HS-5 (cell line): ENCODE measurements at places on chromosomes 16 and 17.
A peak's percentile ranks its signal among the peaks of the same experiment; 100 is the strongest.

DNA sequence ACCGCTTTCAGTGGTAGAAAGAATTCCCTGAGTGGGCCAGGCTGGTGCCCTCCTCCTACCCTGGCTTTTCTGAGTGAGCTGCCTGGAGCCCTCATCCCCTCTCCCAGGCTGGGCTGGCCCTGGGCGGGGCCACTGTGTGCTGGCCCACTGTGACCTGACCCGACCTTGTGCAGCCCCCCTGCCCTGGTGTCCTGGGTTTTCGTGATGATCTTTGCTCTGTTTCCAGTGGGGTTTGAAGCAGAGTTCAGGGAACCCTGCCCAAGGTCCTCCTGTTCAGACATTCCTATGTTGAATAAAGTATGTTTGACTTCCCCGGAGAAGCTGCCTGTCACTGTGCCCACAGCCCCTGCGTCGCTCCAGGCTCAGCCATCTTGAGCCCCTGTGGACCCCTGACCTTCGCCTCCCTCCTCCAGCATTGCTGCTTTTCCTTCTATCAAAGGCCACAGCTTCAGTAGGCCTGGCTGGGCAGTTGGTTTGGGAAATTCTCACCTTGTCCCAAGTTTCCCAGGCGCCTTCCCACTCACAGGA is 13.7 kb upstream of the NAGLU start:
- no peak for DNase-seq

- no peak for DNase-seq
These were observed 90.7 kb downstream of the OR1D5 start for GRCh38 chr17:2972749-2973148.

GRCh38 chr17:80761110-80761871 is 216.7 kb downstream of the RPTOR start:
- DNase-seq = peak; percentile 85

DNA sequence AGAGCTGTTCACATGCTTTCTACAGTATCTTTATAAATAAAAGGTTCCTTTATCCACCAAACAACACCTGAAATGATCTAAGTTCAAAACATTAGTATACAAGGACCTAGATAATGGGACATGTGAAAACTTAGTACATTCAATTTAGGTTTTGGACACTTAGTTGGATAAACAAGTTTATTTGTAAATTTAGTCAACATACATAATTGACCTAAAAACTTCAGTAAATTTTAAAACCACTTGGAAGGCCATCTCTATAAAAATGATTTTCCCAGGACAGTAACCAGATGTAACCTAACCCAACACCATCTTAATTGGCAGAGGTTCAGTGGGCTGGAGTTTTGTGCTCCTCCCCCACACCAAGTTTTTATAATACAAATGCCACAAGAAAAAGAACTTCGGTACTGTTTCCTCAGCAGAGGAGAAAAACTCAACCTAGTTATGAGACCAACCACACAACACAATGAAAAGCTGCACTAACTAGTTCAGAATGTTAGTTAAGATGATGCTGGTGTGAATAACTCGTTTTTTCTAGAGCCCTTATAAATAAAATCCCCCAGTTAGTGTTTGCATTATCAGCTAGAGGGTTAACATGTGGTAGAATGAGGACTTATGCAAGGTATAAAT is 7.2 kb upstream of the UNK start:
- DNase-seq = no peak

- DNase-seq = no peak
These were observed 139.4 kb upstream of the TBX2 start for GRCh38 chr17:61260071-61260797.

GRCh38 chr17:33113276-33113990 is 121.8 kb downstream of the SPACA3 start:
- DNase-seq = no peak

- no peak for DNase-seq
These were observed 13.1 kb upstream of the PRR35 start for GRCh38 chr16:546909-547770.

GRCh38 chr17:2095536-2095910 is 40.6 kb downstream of the HIC1 start:
- DNase-seq = no peak

DNA sequence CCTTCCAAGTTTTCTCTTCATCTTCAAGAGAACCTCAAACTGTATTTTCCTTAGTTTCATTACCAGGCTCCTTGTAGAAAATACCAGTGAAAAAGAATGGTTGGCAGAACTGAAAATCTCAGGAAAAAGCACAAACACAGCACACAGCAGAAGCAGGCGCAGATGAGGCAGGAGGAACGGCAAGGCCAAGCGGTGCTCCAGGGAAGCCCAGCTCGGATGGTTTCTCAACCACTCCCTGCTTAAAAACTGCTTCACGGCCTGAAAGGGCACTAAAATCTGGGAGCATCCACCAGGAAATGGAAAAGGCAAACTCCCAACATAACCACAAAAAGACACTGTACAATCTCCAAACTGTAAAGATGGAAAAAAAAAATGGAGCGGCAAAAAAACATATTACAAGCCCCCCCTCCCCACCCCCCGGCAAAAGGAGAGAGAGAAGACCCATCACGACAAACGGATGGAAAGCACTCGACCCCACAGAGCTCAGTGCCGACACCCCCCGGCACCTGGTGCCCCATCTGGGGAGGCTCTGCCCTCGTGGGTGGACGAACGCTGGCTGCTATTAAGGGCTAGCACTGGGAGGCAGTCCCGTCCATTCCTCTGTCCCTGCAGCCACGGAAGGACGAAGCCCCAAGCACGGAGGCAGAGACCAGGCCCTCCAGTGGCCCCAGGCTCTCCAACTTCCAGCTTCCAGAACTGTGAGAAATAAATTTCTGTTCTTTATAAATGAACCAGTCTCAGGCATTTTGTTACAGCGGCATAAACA is 127.5 kb downstream of the ZNF778 start:
- no peak for DNase-seq

GRCh38 chr16:78638371-78638770 is 538.9 kb downstream of the WWOX start:
- DNase-seq = no peak

GRCh38 chr17:80382956-80383355 is 32.0 kb upstream of the ENDOV start:
- DNase-seq = no peak

- no peak for DNase-seq
These were observed 11.8 kb downstream of the CYB5B start for GRCh38 chr16:69435977-69436820.

- DNase-seq = no peak
These were observed 23.4 kb downstream of the MYH8 start for GRCh38 chr17:10398352-10398751.

- DNase-seq = no peak
These were observed 64.2 kb downstream of the CREBBP start for GRCh38 chr16:3816326-3816725.

DNA sequence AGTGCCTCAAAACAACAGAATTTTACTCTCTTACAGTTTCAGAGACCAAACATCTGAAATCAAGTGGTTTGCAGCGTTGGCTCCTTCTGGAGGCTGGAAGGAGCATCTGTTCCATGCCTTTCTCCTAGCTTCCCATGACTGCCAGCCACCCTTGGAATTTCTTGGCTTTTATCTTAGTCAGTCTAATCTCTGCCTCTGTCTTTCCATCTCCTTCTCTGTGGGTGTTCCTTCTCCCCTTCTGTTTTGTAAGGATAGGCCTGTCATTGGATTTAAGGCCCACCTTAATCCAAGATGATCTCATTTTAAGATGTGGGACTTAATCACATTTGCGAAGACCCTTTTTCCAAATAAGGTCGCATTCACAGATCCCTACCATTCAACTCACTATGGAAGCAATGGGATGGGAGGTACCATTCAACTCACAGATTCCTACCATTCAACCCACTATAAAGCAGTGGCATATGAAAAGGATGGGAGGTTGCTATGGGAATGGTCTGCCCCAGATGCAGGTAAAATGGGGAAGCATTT is 321.8 kb downstream of the WWOX start:
- no peak for DNase-seq

DNA sequence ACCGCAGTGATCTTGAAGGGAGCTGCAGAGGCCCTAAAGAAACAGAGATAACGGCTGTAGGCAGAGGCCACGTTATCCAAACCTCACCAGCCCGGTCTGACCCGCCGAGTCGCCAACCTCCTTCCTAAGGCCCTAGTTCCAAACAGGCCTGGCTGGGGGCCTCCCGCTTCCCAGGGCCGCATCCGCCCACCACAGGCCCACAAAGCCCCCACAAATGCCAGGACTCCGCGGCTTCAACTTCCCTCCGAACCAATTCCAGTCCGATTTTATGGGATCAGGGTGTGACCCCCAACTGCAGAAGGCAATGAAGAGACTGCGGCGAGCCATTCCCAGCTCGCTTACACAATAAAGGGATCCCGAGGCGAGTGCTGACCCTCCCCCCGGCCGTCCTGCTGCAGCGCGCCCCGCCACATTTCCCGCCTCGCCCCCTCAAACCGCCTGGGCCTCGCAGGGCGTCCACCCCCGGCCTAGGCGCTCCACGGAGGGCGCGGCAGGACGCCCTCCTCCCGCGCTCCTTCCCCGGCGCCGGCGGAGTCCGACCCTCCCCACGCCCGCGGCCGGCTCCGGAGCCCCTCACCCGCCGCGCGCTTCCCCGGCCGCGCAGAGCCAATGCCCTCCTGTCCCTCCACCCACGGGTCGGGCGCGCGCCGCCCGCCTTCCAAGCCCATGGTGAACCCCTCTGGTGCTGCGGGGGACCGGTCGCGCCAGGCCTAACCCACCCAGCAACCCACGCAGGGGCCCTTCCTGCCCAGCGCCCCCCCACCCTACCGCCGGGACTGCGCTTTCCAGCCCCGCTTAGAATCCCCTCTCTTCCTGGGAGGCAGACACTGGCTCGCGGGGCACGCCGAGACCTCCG is 926 bp downstream of the MYH10 start:
- no peak for DNase-seq

GRCh38 chr17:29384901-29385300 is 5.3 kb upstream of the TAOK1 start:
- no peak for DNase-seq

- DNase-seq = no peak
These were observed 32.1 kb downstream of the C17orf67 start for GRCh38 chr17:56801459-56802178.

DNA sequence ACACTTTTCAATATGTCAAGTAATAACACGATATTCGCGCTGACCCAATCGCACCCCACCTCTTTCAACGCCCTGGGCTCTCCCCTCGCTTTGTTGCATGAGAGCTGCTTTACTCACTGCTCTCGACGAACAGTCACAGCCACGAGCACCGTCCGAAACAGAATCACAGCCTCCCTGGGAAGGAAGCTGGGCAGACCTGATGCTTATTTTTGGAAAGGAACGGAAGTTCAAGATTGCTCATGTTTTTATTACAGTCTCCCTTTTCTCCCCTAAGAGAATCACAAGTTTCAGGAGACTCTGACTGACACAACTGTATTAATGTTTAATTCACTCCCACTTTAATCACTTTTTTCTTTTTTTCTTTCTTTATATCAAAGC is 67.8 kb downstream of the ANKRD11 start:
- DNase-seq = peak; percentile 2

- no peak for DNase-seq
These were observed 22.6 kb upstream of the AXIN2 start for GRCh38 chr17:65583921-65584603.

- DNase-seq = no peak
These were observed 145.4 kb downstream of the SOX9 start for GRCh38 chr17:72266112-72266775.

DNA sequence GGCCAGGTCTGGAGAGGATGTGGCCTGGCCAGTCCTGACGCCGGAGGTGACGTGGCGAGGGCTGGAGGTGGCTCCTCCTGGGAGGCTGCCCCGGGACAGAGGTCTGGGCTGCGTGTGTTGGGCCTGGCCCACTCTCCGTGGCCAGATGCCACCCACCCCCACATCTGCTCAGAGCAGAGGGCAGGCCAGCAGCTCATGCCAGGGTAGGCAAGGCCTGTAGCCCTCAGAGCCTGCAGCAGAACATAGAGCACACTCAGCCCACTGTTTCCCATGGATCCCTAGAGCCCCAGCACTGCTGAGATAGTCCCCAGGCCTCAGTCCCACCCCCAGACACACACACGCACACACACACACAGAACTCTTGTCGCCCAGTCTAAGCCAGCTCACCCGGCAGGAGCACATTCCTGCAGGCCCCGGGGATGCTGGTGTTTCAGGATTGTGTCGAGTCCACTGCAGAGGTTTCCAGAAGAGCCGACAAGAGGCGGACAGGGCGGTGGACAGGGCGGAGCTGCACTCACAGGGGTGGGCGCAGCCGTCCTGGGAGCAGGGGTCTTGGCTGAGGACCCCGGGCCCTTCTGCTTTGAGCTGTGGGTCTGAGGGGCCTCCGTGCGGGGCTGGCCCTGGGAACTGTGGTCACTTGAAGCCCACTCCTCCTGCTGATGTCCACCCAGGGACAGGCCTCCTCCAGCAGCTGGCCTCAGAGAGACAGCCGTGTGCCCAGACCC is 33.4 kb downstream of the SOX8 start:
- DNase-seq = no peak

DNA sequence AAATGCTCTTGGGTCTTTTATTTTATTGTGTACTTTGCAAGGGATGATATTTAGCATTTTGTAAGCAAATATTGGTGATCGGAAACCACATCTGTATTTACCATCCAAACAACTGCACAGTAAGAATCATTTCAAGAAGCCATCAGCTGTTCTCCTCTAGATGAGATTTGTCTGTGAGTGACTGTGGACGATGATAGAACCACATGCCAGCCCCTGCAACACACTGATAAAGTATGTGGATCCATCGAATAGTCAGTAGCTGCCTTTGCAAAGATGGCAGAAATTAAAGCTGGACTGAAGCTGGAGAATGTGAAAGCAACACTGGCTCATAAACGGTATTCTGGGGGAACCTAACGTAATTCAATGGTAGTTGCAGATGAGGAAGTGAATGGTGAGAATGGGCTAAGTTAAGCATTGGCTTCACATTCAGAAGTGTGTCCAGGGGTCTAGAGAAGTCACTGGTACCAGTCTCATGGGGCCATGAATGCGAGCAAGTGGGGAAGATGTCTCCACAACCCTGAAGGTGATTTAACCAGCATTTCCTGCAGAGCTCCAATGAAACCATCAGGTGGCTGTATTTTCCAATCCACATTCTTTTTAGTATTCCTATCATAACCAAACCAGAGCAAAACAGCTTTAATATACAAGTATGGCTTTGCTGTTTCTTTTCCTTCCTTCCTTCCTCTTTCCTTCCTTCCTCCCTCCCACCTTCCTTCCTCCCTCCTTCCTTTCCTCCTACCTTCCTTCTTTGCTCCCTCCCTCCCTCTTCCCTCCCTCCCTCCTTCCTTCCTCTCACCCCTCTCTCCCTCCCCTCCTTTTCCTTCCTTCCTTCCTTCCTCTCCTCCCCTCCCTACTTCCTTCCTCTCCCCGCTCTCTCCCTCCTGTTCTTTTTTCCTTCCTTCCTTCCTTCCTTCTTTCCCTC is 169.4 kb downstream of the ABCA8 start:
- no peak for DNase-seq

- DNase-seq = peak; percentile 8
These were observed 11.9 kb upstream of the PVALEF start for GRCh38 chr17:81153340-81153803.
